ENCODE measurements at places on chromosomes 5 and 9.

DNA sequence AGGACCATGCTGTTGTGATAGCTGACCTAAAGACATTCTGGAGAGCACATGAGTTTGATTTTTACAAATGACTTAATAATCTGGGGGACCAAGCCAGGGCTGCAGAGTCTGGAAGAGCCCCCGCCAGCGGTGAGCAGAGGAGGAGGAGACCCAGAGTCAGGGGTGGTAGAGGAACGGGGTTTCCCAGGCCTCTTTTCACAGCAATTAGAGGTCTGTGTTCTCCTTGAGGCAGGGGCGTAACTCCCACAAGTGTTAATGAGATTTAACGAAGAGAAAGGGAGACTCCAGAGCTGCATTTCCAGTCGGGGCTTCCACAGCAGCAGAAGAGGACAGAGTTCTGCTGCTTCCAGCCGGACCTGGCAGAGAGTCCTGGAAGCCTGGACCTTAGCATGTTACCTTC is 137.9 kb upstream of the SLC24A2 start:
- DNase-seq: no peak

GRCh38 chr5:19694949-19695611 is 292.9 kb downstream of the CDH18 start:
- DNase-seq: no peak

DNA sequence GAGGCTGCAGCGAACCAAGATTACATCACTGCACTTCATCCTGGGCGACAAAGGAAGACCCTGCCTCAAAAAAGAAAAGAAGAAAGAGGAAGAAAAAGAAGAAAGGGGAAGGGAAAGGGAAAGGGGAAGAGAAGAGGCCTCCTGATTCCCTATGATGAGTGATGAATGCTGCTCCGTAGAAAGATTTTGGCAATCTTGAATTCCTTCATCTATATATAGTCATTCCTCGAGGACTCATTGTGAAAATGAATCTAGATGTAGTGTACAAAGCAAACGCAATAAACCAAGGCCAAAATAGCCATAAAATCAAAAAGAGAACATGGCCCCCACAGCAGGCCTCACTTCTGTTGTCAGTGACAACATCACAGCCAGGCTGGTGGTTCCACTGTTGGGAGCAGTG is 218.0 kb downstream of the DCP2 start:
- DNase-seq: no peak

DNA sequence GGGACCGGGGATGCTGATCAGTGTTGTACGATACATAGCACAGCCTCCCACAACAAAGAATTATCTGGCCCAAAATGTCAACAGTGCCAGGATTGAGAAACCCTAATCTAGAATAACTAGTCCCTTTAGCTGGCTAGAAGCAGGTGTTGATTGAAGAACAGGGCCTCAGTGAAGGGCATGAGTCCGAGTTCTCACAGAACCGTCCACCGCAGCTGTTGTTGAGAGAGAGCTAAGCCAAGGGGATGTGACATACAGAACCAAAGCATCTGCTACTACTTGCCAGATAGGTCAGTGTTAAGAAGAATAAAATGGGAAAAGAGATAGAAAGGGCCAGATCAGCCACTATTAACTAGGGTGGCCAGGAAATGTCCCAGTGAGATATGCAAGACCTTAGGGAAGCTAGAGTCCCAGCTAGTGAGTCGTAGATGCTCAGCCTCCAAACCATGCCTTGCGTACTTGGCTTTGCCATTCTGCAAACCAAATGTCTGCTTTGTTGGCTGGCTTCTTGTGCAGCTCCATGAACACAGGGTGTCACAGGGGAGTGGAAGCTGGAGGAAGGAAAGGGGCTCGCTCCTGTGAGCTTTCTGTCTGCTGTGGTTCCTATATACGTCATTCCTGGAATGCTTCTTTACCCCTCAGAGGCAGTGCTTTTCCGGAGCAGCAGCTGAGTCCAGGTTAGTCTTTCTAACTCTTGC is 68.9 kb downstream of the FBXO38 start:
- DNase-seq: no peak

- no peak for DNase-seq
These were observed 393.8 kb downstream of the PLK2 start for GRCh38 chr5:58066076-58066475.

GRCh38 chr9:107636571-107637381 is 147.2 kb upstream of the KLF4 start:
- DNase-seq: no peak

- DNase-seq: no peak
These were observed 149.1 kb upstream of the TRPM3 start for GRCh38 chr9:71270554-71270953.

GRCh38 chr9:69455311-69455710 is 130.3 kb downstream of the ENTREP1 start:
- no peak for DNase-seq

DNA sequence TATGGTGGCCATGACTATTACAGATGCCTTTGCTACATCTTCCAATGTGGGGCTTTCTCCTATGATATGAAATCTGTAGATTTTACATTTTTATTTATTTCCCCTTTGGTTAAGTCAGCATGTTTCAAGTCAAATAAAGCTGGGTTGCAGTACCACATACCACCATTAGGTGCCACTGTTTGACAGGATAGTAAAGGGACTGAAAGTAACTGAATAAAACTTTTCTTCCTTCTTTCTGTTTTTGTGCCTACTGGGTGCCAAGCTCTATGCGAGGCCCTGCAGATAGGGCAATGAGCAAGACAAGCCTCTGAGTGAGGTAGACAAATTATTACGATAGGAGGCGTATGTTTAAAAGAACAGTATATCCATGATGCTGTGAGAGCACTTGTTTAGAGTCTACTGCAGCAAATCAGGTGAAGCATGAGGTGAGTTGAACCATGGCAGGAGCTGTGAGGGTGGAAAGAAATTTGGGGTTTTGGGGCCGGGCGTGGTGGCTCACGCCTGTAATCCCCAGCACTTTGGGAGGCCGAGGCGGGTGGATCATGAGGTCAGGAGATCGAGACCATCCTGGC is 64.8 kb downstream of the GDNF start:
- no peak for DNase-seq

DNA sequence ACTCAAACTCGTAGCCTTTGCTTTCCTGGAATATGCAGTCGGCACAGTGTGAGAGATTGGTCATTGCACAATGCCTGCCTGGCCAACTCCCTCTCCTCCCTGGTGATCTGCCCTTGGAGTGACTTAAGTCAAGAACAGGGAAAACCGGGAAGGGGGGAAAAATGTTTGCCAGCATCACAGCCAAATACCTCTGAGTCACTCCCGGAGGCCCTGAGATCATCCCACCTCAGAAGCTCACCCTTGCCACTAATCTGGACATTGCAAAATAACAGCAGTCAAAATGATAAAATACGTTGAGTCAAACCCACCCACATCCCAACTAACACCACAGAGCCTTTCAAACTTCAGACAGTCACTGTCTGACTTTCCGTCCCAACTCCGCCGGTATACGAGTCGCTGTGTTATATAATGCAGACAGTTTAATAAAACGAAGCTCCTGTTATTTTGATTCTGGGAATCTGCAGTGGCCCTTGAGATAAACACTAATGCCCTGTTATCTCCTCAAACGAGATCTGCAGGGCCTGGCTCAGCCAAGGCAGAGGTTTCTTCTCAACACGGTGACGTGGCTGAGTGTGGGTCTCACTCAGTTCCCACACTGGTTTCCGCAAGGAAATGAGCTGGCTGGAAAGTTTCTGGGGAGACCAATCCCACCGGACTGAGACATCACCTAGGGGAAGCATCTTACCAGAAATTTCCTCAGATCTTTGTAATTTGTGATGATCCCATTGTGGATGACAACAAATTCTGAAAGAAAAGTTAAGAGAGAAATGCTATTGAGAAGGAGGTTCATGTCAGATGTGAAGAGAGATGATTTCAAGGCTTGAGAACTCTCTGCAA is 22.1 kb downstream of the GFPT2 start:
- DNase-seq: no peak

DNA sequence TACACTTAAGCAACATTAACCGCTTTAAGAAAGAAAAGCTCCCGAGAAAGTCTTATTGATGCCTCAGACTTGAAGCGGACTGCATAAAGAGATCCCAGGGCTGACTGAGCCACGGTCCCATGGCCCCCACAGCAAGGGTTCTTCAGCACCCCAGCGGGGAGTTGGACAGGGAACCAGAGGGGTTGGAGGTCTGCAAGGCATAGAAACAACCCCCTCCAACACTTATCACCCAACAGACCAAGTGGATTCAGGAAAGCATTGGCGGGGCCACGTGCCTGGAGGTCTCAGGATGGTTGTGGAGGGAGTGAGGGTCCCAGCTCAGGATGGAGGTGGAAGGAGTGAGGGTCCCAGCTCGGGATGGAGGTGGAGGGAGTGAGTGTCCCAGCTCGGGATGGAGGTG is 143.7 kb upstream of the IRX2 start:
- DNase-seq: no peak

DNA sequence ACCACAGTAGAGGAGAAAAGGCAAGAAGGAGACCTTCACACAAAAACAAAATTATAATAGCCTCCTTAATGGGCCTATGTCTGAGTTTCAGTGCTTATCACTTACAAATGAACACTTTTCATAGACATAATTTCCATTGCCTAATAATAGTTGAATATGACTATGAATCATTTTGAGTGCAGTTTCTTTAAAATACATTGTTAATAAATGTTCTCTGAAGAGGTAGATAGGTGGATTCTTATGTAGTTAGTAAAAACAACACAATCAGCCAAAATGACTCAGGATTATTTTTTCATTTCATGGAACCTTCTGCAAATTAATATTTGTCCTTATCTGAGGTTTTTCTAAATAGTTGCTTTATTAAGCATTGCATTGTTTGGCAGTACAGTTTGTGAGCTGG is 45.6 kb downstream of the DAPK1 start:
- DNase-seq: no peak

DNA sequence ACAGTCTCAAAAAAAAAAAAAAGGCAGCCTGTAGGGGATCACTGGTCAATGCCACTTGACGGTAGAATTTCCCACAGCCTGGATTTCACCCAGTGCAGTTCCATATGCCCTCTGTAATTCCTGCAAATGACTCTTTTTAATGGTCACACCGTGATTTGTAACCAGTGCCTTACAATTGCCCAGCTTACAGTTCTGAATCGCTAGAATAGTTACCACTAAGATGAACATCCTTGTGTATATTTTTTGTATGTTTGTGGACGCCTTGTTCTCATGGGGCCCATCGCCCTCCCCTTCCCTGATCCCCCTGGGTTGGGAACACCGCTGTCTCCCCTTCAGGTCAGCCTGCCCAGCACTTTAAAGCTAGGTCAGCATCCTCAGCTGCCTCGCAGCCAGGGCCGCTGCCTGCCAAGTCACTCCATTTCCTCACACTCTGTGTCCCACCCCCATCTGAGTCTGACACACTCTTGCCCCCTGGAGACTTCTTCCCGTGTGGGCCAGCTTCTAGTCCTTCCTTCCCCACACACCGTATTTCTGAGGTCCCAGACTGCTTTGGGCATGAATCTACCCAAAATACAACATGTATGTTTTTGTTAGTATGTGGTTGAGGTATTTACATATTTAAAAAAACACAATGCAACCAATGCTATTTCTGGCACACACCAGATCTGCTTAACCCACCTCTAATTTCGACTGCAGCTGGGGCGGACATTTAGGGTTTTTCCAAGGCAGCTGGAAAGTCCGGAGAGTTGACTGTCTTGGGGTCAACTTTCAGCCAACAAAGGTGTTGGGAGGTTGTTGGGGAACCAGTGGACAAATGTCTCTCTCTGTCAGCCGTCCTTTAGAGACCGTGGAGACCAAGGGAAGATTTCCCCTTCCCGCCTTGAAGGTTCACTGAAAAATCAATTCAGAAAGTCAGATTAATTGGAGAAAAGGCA is 120.5 kb upstream of the NEK6 start:
- no peak for DNase-seq

GRCh38 chr5:114297915-114298314 is 64.0 kb upstream of the KCNN2 start:
- no peak for DNase-seq

- no peak for DNase-seq
These were observed 79.5 kb downstream of the RIC1 start for GRCh38 chr9:5708414-5708813.

GRCh38 chr5:35308421-35308820 is 78.1 kb upstream of the PRLR start:
- DNase-seq: no peak

GRCh38 chr5:36628695-36629094 is 22.3 kb downstream of the SLC1A3 start:
- no peak for DNase-seq

DNA sequence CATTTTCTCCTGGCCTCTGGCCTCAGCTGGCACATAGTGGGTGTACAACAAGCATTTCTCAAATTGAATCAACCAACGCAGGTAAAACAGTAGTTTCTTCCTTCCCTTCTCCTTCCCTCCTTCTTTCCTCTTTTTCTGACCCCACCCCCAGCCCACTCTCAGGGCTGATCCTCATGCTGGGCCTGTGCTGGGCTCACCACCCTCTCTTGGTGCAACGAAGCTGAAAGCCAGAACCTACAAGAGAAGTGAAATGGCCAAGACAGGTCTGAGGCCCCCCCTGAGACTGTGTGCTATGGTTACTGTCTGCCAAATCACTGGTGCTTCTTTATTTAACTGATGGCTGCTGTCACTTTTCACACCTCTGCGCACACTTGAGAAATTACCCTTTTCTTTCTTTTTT is 53.0 kb upstream of the BOD1 start:
- DNase-seq: no peak

GRCh38 chr5:85549836-85550599 is 1067.7 kb upstream of the COX7C start:
- no peak for DNase-seq

DNA sequence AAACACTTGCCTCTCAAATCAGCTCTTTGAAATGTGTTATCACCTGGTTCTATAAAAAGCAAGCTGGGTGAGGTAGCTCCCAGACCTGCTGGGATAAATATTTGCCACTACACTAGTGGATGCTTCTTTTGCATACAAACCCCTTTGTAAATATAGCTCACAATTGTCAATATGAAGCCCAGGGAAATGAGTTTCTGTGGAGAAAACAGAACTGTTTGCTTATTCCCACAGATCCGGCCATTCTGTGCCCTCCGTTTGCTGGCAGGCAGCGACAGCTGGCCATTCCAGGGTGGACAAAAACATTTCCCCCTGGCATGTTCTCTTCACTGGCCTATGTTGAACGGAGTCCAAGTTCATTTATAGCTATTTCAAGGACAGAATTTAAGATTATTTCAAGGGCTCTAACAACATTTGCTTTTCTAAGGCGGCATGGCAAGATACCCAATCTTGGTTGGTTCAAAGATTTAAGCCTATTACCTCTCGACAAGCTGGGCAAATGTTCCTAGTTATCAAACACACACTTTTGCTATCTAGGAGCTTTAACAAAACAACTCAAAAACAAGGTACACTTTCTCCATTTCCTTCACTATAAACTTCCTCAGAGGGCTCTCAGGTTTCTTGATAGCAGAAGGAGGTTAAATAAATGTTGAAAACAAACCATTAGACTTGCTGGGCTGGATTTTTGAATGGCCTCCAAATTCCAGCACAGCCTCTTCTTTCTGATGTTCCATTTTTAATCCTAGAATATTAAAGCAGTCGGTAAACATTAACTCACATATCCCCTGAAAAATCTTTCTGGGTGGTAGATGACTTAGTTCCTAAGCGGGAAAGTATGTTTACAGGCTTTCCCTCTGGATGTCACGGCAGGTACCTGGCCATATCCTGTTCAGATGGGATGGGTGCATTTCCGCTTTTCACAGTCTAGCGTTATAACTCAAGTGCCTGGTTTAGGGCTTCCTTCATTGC is 332.3 kb downstream of the PLK2 start:
- DNase-seq: no peak
